Neural crest cell (in vitro differentiated cells): ENCODE measurements at places on chromosomes 16 and 17. TPM values are rescaled to one million over a fixed set of nuclear protein-coding genes. Genes with fewer than 3 reads are reported as not detected.

- DNase-seq, result peak; percentile 53
- H3K4me1 ChIP-seq, result peaks cover 3% of the 10 kb centered on the region
- no peaks in the 10 kb centered on the region for H3K36me3 ChIP-seq
- no peak overlapping the region for H3K27ac ChIP-seq
Observed at GRCh38 chr17:74960570-74961342, 11.8 kb downstream of the HID1 start.

GRCh38 chr17:83182620-83183101 lies 103.3 kb downstream of the METRNL start:
- H3K36me3 ChIP-seq, result no peaks in the 10 kb centered on the region
- no peaks in the 10 kb centered on the region for H3K27me3 ChIP-seq
- H3K4me3 ChIP-seq, result no peak overlapping the region
- no peak overlapping the region for H3K27ac ChIP-seq
- peaks cover 11% of the 10 kb centered on the region for H3K4me1 ChIP-seq
- no peak for DNase-seq

- no peak overlapping the region for H3K27ac ChIP-seq
- H3K4me1 ChIP-seq, result peaks cover 1% of the 10 kb centered on the region
- no peak overlapping the region for H3K4me3 ChIP-seq
Observed at GRCh38 chr16:51193879-51194278, 42.8 kb upstream of the SALL1 start.

DNA sequence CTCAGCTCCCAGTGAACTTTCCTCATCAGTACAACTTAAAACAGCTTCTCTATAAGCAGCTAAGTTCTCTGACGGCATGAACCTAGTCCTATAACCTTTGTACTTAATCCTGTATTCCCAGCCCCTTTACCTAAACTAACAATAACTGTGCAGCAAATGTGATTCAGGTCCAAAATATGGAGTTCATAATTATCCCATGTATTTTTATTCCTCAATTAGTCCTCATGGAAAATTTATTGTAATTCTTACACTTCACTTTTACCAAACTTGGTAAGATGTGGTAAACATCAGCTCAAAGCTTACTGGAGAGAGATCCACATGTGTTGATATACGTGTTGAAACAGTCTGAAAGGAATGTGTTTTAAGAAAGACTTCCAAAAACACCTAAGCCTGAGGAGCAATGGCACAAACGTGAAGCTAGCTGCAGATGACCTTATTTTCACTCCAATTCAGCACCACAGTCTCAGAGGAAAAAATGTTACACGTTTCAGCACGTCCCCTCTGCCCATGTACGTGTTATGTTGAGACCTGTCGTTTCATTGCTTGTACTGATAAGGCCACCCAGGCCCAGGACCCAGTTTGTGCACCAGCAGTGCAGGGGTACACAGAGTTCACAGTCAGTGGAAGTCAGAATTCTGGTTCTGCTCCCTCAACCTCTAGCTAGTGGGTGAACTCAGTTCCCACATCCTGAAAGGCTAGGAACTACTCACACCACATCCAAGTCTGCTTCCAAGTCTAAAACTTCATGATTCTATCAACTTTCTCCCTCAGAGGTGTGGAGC lies 7.1 kb downstream of the USP31 start:
- H3K36me3 ChIP-seq, result peaks cover 8% of the 10 kb centered on the region
- no peak for DNase-seq
- H3K27ac ChIP-seq, result no peak overlapping the region
- no peaks in the 10 kb centered on the region for H3K27me3 ChIP-seq

- peak; percentile 33 for DNase-seq
- peaks cover 33% of the 10 kb centered on the region for H3K4me1 ChIP-seq
- peak overlapping the region; percentile 97 for H3K27ac ChIP-seq
- H3K4me3 ChIP-seq, result peak overlapping the region; percentile 79
Observed at GRCh38 chr16:57260294-57260929, 15.4 kb downstream of the ARL2BP start.

- no peaks in the 10 kb centered on the region for H3K4me1 ChIP-seq
- H3K27me3 ChIP-seq, result peaks cover 4% of the 10 kb centered on the region
- no peak overlapping the region for H3K27ac ChIP-seq
Observed at GRCh38 chr17:50816771-50817751, 18.3 kb upstream of the WFIKKN2 start.

DNA sequence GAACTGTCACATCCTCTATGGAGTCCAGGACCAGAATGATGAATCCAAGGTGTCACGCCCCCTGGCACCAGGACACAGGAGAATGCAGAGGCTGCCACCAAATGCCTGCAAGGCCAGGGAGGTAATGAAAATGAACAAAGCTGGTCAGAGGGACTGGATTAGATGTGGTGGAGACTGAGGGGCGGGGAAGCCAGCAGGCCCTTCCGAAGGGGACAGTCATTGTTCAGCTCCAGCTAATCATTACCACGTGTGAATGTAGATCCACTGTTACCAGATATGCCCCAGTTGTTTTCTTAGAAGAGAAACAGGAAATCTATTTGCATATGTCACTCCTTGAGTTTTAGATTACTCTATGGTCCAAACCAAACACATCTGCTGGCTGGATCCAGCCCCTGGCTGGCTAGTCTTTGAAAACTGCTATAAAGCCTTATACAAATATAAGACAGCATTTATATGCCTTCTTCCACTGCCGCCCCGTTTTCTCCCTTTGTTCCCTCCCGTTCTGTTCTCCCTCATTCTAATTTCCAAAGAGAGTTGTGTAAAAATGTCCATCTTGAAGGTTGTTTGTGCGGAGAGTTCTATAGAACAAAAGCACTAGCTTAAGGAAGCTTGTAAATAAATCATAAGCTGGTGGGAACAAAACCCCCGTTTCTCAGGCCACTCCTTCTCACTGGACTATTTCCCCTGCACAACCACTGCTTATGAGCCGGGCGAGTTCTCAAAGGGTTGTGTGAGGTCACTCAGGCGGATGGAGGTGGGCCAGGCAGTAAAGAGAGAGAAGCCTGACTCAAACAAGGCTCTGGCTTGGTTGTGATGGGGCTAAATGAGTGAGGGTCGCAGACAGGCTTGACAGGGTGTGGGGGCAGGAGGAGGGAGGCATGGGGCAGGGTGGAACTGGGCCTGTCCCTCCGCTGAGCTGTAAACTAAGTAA lies 14.2 kb downstream of the CRYM start:
- H3K27ac ChIP-seq, result peak overlapping the region; percentile 39
- H3K4me3 ChIP-seq, result peak overlapping the region; percentile 2
- H3K36me3 ChIP-seq, result no peaks in the 10 kb centered on the region
- no peak for DNase-seq
- no peaks in the 10 kb centered on the region for H3K27me3 ChIP-seq

Gene DLX3
- total RNA-seq, result 0.41 and 1.0 TPM in 2 replicates

- no peak overlapping the region for H3K27ac ChIP-seq
- DNase-seq, result no peak
- peaks cover 37% of the 10 kb centered on the region for H3K4me1 ChIP-seq
- H3K4me3 ChIP-seq, result no peak overlapping the region
- H3K36me3 ChIP-seq, result no peaks in the 10 kb centered on the region
Observed at GRCh38 chr17:66576473-66576872, 258.4 kb upstream of the CACNG5 start.

- peaks cover 26% of the 10 kb centered on the region for H3K27me3 ChIP-seq
- no peak overlapping the region for H3K27ac ChIP-seq
- H3K36me3 ChIP-seq, result no peaks in the 10 kb centered on the region
- no peak overlapping the region for H3K4me3 ChIP-seq
- no peak for DNase-seq
Observed at GRCh38 chr16:5639531-5639930, 541.9 kb upstream of the EEF2KMT start.

- H3K36me3 ChIP-seq, result peaks cover 6% of the 10 kb centered on the region
- no peaks in the 10 kb centered on the region for H3K27me3 ChIP-seq
- no peak for DNase-seq
Observed at GRCh38 chr16:80746231-80746630, 58.2 kb downstream of the CDYL2 start.

DNA sequence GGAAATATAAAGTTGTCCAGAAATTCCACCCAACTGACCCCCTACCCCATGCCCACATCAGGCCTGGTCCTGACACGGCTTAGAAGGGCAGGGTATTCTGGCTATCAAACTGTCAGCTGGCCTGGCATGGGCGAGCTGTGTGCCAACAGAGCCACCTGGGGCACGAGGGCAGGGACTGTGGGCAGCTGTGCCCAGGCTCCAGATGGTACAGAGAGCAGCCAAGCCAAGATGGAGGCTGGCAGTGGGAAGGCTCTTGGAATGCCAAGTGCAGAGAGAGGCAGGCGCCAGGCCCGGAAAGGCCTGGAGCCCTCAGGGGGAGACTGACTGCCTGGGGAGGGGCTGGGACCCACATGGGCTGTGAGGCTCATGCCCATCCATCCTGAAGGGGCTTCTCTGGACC lies 24.3 kb upstream of the PHF12 start:
- H3K4me1 ChIP-seq, result peaks cover 8% of the 10 kb centered on the region
- H3K4me3 ChIP-seq, result no peak overlapping the region
- peaks cover 13% of the 10 kb centered on the region for H3K27me3 ChIP-seq
- no peaks in the 10 kb centered on the region for H3K36me3 ChIP-seq

GRCh38 chr17:62112229-62112628 lies 47.2 kb upstream of the MED13 start:
- H3K27me3 ChIP-seq, result no peaks in the 10 kb centered on the region
- H3K4me3 ChIP-seq, result no peak overlapping the region
- no peaks in the 10 kb centered on the region for H3K36me3 ChIP-seq
- H3K27ac ChIP-seq, result no peak overlapping the region

- H3K36me3 ChIP-seq, result no peaks in the 10 kb centered on the region
- H3K27ac ChIP-seq, result no peak overlapping the region
- H3K27me3 ChIP-seq, result peaks cover 35% of the 10 kb centered on the region
- DNase-seq, result no peak
- peaks cover 18% of the 10 kb centered on the region for H3K4me1 ChIP-seq
Observed at GRCh38 chr17:41680426-41681040, 8.2 kb upstream of the EIF1 start.

- H3K4me1 ChIP-seq, result no peaks in the 10 kb centered on the region
- no peak overlapping the region for H3K27ac ChIP-seq
- H3K4me3 ChIP-seq, result no peak overlapping the region
- no peaks in the 10 kb centered on the region for H3K36me3 ChIP-seq
Observed at GRCh38 chr16:24645739-24646645, 83.5 kb upstream of the TNRC6A start.

DNA sequence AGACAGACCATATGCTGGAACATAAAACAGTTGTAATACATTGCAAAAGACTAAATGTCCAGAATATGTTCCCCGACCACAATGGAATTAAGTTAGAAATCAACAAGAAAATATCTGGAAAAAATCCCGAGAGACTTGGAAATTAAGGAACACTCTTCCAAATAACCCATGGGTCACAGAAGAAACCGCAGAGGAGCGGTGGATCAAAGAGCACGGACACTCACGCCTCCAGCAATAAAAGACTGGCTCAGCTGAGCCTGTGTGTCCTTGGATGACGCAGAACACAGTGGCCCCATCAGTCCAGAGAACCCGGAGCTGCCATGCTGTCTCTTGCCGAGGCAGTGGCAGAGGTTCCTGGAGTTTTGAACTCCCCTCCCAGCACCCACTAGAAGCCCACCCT lies 30.9 kb upstream of the FOXF1 start:
- no peaks in the 10 kb centered on the region for H3K36me3 ChIP-seq
- no peak overlapping the region for H3K27ac ChIP-seq
- H3K27me3 ChIP-seq, result peaks cover 68% of the 10 kb centered on the region
- DNase-seq, result no peak
- H3K4me1 ChIP-seq, result peaks cover 21% of the 10 kb centered on the region

GRCh38 chr17:18172531-18173278 lies 10.9 kb upstream of the ALKBH5 start:
- H3K4me1 ChIP-seq, result peaks cover 2% of the 10 kb centered on the region
- H3K4me3 ChIP-seq, result no peak overlapping the region
- H3K27ac ChIP-seq, result peak overlapping the region; percentile 52
- H3K27me3 ChIP-seq, result no peaks in the 10 kb centered on the region
- no peak for DNase-seq

- H3K4me1 ChIP-seq, result peaks cover 3% of the 10 kb centered on the region
- DNase-seq, result no peak
- no peak overlapping the region for H3K27ac ChIP-seq
Observed at GRCh38 chr17:9279893-9280292, 258.6 kb downstream of the NTN1 start.

- H3K27ac ChIP-seq, result no peak overlapping the region
- no peaks in the 10 kb centered on the region for H3K36me3 ChIP-seq
- no peak overlapping the region for H3K4me3 ChIP-seq
- peaks cover 22% of the 10 kb centered on the region for H3K4me1 ChIP-seq
- no peaks in the 10 kb centered on the region for H3K27me3 ChIP-seq
- no peak for DNase-seq
Observed at GRCh38 chr16:72468582-72468981, 296.6 kb upstream of the PMFBP1 start.

Gene CACNG5
- total RNA-seq, result not detected in 2 replicates

Gene ITGB4
- total RNA-seq, result 0.64 and 1.4 TPM in 2 replicates

Gene RUNDC3A
- 8.7 and 12.9 TPM in 2 replicates for total RNA-seq

Gene KCNH6
- total RNA-seq, result 0.12 TPM in 1 of 2 replicates, not detected in the other

DNA sequence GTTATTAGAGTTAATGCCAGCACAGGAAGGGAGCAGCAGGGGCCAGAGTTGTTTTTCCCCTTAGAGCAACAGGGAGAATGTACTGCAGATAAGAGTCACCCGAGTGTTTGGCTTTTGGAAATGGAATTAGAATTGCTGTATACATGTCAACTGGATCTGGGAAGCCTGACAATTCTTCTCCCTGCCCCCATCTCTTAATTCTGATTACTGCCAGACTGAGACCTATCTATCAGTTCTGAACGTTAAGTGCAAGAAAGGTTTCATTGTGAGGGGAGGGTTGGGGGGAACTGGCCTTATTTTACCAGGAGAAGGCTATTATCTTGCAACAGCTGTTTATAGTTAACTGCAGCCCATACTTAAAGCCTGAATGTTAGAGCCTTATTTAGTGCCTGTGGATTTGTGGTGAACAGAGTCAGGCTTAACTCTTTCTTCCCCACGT lies 424.5 kb upstream of the CDH11 start:
- H3K4me3 ChIP-seq, result no peak overlapping the region
- H3K4me1 ChIP-seq, result peaks cover 29% of the 10 kb centered on the region
- H3K27ac ChIP-seq, result no peak overlapping the region
- no peaks in the 10 kb centered on the region for H3K27me3 ChIP-seq
- H3K36me3 ChIP-seq, result no peaks in the 10 kb centered on the region

- H3K4me3 ChIP-seq, result no peak overlapping the region
- H3K36me3 ChIP-seq, result no peaks in the 10 kb centered on the region
- H3K4me1 ChIP-seq, result peaks cover 43% of the 10 kb centered on the region
- H3K27me3 ChIP-seq, result peaks cover 2% of the 10 kb centered on the region
- H3K27ac ChIP-seq, result no peak overlapping the region
Observed at GRCh38 chr17:74020522-74020921, 183.0 kb upstream of the RPL38 start.
